ENCODE measurements at places on chromosomes 16 and 17. TPM values are rescaled to one million over a fixed set of nuclear protein-coding genes. Genes with fewer than 3 reads are reported as not detected.

- DNase-seq: no peak
Observed at GRCh38 chr16:87434146-87434667, 42.1 kb downstream of the MAP1LC3B start.

DNA sequence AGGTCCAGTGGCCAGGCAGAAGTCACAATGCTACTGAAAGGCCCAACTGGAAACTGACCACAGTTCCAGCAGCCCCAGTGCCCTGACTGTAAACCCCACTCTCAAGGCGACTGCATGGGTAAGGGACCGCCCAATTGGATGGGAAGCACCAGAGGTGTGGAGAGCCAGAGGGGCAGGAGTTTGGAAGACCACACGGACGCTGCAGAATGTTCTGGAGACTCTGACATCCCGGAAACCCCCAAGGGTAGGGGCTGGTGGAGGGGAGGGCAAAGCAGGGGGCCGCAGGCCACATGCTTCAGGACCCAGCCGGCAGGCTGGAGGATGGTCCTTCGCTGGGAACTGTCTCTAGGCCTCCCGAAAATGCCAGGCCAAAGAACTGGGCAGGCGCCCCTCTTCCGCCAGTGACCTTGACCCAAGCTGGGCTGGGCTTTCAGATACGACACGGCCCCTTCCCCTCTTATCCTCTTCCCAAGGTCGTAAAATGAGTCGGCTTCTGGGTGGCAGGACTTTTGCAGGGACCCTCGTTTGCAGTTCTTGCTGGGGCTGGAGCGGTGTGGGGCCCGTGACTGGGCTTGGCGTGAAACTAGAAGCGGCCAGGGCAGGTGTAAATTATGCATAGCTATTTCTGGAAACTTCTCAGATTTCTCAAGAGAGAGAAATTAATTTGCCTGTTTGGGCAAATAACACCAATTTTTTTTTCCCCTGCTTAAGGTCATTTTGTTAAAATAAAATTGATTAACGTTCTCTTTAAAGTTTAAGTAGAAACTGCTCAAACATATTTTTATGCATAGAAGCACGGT is 110.2 kb downstream of the C16orf78 start:
- DNase-seq: no peak

DNA sequence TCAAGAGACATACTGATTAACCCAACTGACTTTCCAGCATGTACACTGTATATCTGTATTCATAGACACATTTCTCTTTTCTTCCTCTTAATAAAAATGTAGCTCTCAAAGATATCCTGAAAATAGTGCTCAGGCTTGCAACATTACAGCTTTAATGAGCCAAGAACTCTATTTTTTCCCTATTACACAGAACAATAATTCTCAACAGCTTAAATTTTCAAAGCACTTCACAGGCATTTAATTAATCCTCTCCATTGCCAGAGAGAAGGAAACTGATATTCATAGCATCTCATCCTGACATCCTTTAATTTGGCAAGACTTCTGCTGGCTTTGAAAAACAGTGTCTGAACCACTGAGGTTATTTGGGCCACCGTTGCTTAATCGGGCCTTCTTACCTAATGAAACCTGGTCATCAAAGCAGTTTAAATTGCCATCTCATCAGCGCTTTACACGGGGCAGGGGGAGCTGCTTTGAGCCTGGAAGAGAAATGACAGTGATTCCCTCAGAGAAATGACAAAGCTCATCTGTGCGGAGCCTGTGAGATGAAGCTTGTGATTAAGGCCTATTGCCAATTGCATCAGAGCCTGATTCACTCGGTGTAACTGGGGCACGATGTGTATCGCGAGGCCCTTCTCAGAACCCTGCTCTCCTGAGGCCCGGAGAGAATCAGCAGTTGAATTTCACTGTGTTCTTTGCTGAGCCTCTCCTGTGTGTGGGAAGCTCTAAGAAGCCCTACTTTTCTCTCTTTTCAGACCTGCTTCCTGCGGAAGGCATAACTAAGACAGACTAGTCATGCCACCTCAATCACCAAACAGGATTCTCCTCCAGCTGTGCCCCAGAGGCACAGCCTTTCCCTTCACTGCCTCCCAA is 8.5 kb upstream of the SIAH1 start:
- DNase-seq: no peak

DNA sequence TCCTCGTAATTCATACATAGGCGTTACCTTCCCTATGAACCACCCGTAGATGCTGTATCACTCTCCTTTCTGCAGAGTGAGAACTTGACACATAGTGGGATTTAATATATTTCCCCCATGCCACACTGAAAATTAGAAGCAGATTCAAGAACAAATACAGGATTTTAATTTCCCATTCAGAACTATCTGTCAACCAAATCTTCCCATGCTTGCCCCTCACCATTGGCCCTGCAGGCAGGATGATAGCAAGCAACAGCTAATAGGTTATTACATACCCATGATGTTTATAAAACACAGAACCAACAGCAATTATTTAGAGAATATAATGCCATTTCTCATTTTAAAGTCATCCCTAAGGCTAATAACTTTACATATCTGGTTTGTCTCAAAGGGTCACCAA is 55.0 kb upstream of the GNAO1 start:
- no peak for DNase-seq

DNA sequence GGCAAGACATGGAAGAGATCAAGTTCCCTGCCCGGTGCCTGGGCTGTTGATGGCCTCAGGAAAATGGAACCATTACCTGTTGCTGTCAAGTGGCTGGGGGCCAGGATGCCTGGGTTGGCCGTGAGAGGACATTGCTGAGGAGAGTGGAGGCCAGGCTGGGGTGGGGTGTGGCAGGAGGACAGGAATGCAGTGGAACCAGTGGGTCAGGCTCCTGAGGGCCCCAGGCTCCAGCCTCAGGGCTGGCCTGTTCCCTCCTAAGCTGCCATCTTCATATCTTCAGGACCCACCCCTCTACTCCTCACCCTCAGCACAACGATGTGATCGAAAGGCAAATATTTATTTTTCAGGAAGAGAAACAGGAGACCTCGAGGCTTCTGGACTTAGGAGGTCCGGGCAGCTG is 8.5 kb upstream of the YPEL3 start:
- DNase-seq: no peak

DNA sequence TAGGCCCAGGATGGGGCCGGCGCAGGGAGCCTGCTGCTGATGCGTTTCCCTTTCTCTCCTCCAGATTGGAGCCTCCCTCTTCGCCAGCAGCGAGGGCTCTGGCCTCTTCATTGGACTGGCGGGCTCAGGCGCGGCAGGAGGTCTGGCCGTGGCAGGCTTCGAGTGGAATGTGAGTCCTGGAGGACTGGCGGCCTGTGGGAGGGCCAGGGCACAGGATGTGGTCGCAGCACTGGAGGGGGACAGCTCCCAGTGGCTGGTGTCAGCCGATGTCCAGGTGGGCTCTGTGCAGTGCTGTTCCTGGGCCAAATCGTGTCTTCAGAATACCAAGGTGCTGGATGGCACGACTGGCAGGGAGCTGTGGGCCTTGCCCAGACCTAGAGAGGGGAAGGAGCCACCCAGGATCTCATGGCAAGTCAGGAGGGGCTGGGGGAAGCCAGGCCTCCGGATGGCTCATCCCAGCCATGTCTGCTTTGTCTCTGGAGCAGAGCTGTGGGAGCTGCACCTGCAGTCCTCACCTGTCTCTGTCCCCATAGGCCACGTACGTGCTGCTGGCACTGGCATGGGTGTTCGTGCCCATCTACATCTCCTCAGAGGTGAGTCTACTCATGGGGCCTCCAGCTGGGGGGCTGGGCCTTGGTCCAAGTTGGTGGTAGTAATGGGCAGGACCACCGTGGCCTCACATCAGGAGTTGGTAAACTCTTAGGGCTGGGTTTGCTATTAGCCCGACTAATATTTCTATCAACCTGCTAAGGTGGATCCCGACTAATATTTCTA is 7.3 kb downstream of the SLC5A10 start:
- DNase-seq: no peak

GRCh38 chr16:85231959-85232358 is 119.7 kb upstream of the CIBAR2 start:
- no peak for DNase-seq

The COTL1 gene
- total RNA-seq: 520 TPM

The CKLF gene
- total RNA-seq: 134 TPM

The TBC1D3D gene
- total RNA-seq: 1.8 TPM

The TEX19 gene
- total RNA-seq: 0.34 TPM

The IGFALS gene
- total RNA-seq: not detected

The CDK3 gene
- 2.0 TPM for total RNA-seq

The CSF3 gene
- total RNA-seq: not detected

All from SJSA1 (cell line).